Foreskin melanocyte (primary cell): ENCODE measurements at places on chromosomes 2 and 18.

DNA sequence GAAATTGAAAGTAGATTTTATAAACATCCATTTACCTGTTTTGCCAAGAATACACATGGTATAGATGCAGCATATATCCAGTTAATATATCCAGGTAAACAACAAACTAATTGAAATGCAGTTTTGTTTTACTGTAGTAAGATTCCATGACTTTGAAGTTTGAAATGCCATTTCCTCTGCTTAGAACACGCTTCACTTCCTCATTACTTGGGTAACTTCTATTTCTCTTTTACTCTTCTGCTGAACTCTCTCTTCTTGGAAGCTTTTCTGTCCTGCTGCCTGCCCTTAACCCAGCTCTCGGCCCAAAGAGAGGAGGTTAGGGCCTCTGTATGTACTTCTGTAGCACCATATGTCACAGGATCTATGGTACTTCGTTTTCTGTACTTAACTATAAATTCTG, 14.1 kb upstream of the IL1RL2 start:
- DNase-seq = no peak

GRCh38 chr2:26191316-26192159, 18.6 kb downstream of the GAREM2 start:
- no peak for DNase-seq

DNA sequence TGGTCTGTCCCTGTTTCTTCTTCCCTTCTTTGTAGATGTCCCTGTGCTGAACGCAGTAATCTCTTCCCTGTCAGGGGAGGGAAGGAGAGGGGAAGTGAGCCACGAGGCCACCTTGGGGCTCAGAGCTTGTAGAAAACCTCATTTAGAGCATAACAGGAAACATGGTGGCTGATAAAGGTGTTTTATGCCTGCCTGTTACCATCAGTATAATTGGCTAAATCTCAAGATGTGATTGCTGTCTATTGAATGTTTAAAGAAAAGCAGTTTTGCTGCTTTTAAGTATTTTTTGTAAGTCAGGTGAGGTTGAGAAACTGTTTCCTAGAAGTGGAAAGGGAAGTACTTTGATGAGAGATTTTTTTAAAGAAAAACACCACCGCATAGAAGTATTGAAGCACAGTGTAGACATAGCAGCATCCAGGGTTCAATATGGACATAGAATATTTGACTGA, 59.7 kb upstream of the PDK1 start:
- DNase-seq = no peak

- no peak for DNase-seq
Observed at GRCh38 chr2:69152847-69153583, 140.0 kb downstream of the ANTXR1 start.

DNA sequence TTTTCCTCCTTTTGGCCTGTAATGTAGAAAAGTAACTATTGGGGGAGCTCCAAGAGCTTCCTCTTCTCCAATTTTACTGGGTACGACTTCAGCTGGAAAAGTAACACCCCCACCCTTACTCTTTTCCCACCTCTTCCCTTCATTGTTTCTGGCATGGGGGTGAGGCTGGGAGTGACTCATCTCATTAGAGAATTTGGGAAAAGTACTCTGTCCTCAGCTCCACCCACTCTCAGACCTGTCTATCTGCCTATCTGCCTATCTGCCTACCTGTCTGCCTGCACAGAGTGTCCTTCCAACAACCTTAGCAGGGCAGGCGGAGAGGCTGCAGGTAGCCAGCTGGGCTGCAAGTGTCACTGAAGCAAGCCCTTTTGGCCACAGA, 93.6 kb downstream of the EPHA4 start:
- DNase-seq = no peak

DNA sequence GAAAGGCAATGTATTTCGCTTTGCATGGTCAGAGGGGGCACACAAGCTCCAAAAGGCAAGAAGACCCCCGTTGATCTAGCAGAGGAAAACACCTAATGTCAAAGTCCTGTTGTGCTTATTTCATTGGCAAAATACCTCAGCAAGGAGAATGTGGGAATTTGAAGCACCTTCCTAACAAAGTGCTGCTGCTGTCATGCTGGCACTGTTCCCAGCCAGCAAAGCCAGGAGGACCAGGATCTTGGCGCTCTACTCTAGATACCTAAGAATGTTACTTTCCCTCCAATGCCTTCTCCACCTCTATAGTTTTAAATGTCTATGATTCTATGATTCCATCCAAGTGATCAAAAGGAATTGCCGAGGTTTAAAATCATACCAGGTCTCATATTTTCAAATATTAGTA, 867.9 kb upstream of the POU3F3 start:
- no peak for DNase-seq

- DNase-seq = peak; percentile 19
Observed at GRCh38 chr2:219912491-219912921, 285.1 kb downstream of the SLC4A3 start.

DNA sequence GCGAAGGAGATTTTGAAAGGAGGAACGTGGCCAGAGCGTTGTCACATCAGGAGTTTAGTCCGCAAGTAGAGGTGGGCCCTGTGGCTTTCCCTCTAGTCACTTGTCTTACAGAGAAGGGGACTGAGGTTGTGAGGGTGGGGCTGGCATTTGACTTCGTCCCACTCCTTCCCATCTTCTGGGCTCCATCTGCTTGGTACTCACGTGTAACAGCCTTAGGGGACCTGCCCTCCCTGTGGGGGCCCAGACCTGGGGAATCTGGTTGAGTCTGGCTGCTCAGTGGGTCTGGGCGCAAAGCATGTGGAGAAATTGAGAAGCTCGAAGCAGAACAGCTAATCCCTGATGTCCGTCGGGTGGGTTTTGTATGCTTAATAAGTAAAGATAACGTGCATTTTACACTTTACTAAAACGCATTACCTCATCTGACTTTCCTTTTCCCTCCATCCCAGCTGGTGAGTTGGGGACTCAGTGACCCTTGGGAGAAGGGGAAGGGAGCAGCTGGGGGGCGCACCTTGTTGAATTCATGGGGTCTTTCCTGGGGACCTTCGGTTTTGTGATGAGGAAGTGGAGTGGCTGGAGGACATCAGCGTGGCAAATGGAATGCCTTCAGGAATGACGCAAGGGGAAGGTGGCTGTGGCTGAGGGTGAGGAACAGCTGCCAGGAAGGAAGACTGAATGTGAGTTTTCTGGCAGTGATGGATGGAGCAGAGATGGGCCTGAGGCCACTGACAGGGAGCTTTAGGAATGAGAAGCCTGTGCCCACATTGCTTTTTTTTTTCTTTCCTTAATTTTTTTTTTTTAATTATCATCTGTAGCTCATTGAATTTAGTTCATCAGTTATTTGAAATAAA, 44.8 kb downstream of the ASAP2 start:
- DNase-seq = peak; percentile 87

DNA sequence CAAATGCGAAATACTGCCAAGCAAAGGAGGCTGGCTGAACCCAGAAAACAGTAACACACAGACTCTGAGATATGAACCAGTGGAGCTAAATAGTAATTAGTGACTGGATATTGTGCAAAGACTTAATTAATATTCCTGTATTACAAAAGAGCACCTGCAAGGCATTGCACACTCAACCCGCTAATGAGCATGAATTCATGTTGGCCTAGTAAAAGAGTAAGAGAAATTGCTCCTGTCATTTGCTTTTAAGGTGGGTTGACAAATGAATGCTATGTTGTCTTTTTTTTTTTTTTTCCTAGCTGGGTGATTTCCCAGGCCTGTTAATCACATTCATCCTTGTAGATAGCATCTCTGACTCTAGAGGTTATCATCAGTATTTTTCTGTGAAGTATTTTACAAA, 87.0 kb upstream of the CERS6 start:
- no peak for DNase-seq

DNA sequence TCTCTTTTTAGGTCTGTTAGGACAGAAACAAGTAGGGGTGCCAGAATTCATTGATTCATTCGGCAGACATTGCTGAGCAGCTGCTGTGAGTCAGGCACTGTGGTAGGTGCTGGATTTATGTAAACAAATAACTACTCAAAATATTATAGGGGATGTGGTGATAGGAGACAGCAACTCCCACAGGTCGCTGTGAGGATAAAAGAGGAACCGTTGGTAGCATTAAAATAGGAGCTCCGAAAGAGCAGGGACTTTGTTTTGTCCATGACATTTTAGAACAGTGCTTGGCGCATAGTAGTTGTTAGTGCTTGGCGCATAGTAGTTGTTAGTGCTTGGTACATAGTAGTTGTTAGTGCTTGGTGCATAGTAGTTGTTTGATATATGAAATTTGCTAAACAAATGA, 29.2 kb downstream of the ATP6V1C2 start:
- DNase-seq = no peak

GRCh38 chr2:49490710-49491109, 336.4 kb upstream of the FSHR start:
- DNase-seq = peak; percentile 29

DNA sequence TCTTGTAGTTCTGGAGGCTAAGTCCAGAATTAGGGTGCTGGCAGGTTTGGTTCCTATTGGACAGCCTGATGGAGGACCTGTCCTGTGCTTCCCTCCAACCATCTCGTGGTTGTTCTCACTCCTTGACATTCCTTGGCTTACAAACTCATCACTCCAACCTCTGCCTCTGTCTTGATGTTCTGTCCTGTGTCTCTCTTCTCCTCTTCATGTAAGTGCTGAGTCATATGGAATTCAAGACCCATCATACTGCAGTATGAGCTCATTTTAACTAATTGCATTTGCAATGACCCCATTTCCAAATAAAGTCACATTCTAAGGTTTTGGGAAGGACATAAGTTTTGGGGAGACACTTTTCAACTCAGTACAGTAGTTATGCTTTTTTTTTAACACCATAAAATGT, 374.7 kb downstream of the TRIB2 start:
- DNase-seq = no peak

DNA sequence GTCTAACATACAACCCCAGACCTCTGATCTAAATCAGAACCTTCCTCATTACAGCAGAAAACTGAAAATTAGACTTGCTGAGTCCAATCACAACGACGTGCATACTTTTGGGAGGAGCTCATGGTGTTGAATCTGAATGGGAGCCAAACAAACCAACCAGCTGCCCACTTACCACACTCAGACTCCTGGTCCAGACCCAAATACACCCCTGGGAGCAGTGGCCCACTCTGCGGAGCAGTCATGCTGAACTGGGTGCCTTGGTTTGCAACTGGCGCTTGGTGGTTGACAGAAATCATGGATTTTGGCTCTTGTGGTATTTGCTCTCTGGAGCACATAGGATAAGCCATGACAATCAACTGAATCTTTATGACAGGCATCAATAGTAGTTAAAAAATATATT, 253.6 kb upstream of the TNP1 start:
- DNase-seq = no peak

DNA sequence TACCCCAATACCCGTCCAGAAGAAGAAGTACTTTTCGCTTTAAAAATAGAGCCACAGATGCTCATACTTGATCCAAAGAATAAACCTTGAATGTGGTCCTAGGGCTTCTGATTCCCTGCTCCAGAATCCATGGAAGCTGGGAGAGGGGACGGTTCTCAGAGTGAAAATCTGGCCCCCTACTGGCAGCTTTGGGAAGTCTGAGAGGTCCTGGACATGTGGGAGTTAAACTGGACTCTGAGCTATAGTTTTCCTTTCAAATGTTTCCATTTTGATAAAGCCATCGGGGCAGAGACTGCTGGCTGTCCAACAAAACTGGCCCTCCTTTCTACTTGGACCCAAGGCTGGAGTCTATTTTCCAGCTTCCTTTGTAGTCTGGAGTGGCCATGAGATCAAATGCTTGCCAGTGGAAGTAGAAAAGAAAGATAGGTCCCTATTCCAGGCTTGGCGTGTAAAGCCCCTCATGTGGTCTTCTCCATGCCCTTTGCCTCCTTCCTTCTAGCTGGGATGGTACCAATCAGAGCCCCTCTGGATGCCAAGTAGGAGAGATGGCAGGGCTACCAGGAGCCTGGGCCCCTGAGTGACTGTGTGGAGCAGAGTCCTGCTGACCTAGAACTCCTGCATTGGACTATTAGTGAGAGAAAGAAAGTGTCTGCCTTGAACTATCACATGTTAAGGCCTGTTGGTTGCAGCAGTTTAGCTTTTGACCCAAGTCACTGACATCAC, 37.7 kb upstream of the TBC1D8 start:
- no peak for DNase-seq

DNA sequence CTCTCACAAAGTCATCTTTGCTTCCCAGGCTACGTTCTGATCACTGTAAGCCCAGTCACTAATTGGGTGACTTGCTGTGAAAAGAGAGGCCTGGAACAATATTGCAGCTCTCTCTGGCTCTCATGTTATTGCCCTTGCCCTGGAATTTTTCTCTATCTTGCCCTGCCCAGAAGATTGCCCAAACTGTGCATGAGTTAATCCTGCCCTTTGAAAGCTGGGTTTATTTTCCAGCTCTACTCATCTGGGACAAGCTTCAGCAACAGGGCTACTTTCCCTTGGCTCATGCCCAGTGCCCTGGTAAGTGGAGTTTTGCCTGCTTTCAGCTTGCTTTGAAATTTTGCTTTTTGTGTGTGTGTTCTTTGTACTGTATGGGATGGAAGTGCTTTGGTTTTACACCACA, 6.9 kb upstream of the EHBP1 start:
- DNase-seq = no peak

- DNase-seq = no peak
Observed at GRCh38 chr2:4175343-4175742, 472.0 kb downstream of the DCDC2C start.

GRCh38 chr2:190771726-190772125, 108.9 kb upstream of the GLS start:
- no peak for DNase-seq

DNA sequence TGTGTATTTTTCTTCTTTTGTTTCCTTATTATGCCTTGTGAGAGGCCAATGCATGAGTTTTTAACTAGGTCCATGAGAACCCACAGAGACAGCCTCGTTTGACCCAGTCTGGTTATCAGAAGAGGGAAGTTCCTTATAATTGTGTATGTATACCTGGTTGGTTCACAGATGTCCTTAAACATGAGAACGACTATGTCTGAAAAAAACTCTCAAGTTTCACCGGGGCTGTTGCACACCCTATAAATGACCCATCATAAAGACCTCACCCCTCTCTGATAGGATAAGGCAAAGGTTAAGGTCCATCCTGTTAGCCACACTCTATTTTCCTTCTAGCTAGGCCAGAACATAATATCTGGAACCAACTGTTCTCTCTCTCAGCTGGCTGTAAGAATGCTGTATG, 42.7 kb upstream of the MSH2 start:
- DNase-seq = no peak

- no peak for DNase-seq
Observed at GRCh38 chr18:26397019-26397418, 151.3 kb downstream of the KCTD1 start.

- no peak for DNase-seq
Observed at GRCh38 chr2:151776367-151776766, 42.1 kb upstream of the NEB start.

DNA sequence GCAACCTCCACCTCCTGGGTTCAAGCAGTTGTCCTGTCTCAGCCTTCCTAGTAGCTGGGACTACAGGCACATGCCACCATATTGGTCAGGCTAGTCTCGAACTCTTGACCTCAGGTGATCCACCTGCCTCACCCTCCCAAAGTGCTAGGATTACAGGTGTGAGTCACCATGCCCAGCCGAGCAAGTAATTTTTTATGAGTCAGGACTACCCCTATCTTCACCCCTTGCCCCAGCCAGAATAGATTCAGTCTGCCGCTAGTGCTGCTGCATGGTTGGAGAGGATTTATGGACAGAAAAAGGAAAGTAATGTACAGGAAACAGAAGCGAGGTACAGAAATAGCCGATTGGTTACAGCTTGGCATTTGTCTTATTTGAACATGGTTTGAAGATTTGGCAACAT, 48.9 kb downstream of the BMPR2 start:
- DNase-seq = no peak

- no peak for DNase-seq
Observed at GRCh38 chr18:4672162-4672561, 217.1 kb upstream of the DLGAP1 start.

- no peak for DNase-seq
Observed at GRCh38 chr2:11007331-11008264, 95.9 kb downstream of the KCNF1 start.
